ENCODE measurements at places on chromosomes 2 and 18.

DNA sequence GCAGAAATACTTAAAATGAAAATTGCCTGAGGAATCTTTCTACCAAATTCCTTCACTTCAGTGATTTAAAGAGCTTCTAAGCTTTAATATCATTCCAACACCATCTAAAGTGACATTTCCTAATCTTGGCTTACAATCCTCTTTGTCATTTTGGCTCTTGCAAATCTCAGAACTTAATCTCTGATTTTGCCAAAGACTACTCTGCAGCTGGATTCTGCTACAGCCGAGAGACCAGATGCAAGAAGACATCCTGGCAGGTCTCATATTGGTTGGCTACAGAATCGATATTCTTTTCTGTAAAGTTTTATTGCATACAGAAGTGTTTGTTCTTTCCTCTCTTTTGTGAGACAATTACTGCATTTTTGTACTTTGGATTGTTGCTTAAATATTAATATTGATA is 716.5 kb upstream of the LRATD1 start:
- no peak overlapping the region for H3K4me3 ChIP-seq
- DNase-seq = no peak
- H3K4me1 ChIP-seq = no peaks in the 10 kb centered on the region
- no peaks in the 10 kb centered on the region for H3K36me3 ChIP-seq

GRCh38 chr2:240959941-240960308 is 38.5 kb upstream of the SNED1 start:
- no peak for DNase-seq
- H3K36me3 ChIP-seq = no peaks in the 10 kb centered on the region
- no peaks in the 10 kb centered on the region for H3K27me3 ChIP-seq
- H3K4me1 ChIP-seq = no peaks in the 10 kb centered on the region
- H3K4me3 ChIP-seq = no peak overlapping the region

DNA sequence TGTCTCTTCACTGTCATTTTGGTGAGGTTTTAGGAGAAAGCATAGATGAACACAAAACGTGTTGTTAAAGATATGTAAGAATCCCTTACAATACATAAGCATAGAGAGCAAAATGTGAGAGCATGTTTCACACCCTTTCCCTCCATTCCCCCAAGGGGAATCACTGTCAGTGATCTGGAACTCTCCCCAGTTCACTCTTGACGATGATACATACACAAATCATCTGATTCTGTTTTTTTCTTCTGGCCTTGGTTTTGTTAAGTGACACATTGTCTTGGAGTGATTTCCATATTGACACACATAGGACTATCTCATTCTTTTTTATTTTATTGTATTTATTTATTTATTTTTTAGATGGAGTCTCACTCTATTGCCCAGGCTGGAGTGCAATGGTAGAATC is 53.7 kb upstream of the TANC1 start:
- H3K4me3 ChIP-seq = no peak overlapping the region
- H3K36me3 ChIP-seq = no peaks in the 10 kb centered on the region
- H3K4me1 ChIP-seq = no peaks in the 10 kb centered on the region
- no peak for DNase-seq
- no peaks in the 10 kb centered on the region for H3K27me3 ChIP-seq

GRCh38 chr2:26281226-26281625 is 36.5 kb downstream of the HADHB start:
- H3K27me3 ChIP-seq = no peaks in the 10 kb centered on the region
- H3K4me3 ChIP-seq = no peak overlapping the region
- peaks cover 74% of the 10 kb centered on the region for H3K36me3 ChIP-seq
- H3K27ac ChIP-seq = no peak overlapping the region
- no peak for DNase-seq

GRCh38 chr18:12598181-12598930 is 59.6 kb downstream of the SPIRE1 start:
- H3K36me3 ChIP-seq = no peaks in the 10 kb centered on the region
- H3K4me3 ChIP-seq = no peak overlapping the region
- H3K27me3 ChIP-seq = no peaks in the 10 kb centered on the region
- peaks cover 7% of the 10 kb centered on the region for H3K4me1 ChIP-seq
- H3K27ac ChIP-seq = no peak overlapping the region

DNA sequence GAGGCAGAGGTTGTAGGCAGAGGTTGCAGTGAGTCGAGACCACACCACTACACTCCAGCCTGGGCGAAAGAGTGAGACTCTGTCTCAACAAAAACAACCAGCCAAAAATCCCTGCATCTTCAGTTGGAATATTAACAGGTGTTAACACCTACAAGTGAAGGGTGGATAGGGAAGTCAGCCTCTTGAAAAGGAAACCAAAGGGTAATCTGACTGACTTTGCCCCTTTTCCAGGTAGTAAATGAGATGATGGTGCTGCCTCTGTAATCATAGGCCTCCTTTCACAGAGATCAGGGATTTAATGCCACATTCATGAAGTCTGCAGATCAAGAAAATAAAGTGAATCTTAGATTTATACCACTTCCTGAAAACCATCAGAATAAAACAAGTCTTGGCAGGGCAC is 133.6 kb downstream of the GALNT1 start:
- no peaks in the 10 kb centered on the region for H3K27me3 ChIP-seq
- no peak overlapping the region for H3K27ac ChIP-seq
- H3K4me1 ChIP-seq = no peaks in the 10 kb centered on the region
- no peaks in the 10 kb centered on the region for H3K36me3 ChIP-seq
- H3K4me3 ChIP-seq = no peak overlapping the region
- DNase-seq = no peak

GRCh38 chr2:162925595-162925994 is 87.0 kb upstream of the KCNH7 start:
- no peaks in the 10 kb centered on the region for H3K36me3 ChIP-seq
- no peaks in the 10 kb centered on the region for H3K4me1 ChIP-seq
- no peak overlapping the region for H3K4me3 ChIP-seq
- no peaks in the 10 kb centered on the region for H3K27me3 ChIP-seq
- DNase-seq = no peak

- H3K36me3 ChIP-seq = peaks cover 8% of the 10 kb centered on the region
- no peak for DNase-seq
- H3K4me3 ChIP-seq = no peak overlapping the region
- peaks cover 36% of the 10 kb centered on the region for H3K4me1 ChIP-seq
- H3K27me3 ChIP-seq = no peaks in the 10 kb centered on the region
Observed at GRCh38 chr2:74387346-74387745, 7.2 kb upstream of the DCTN1 start.

GRCh38 chr2:120132190-120132589 is 91.0 kb downstream of the TMEM185B start:
- H3K4me3 ChIP-seq = no peak overlapping the region
- no peaks in the 10 kb centered on the region for H3K4me1 ChIP-seq
- no peaks in the 10 kb centered on the region for H3K27me3 ChIP-seq
- DNase-seq = no peak

DNA sequence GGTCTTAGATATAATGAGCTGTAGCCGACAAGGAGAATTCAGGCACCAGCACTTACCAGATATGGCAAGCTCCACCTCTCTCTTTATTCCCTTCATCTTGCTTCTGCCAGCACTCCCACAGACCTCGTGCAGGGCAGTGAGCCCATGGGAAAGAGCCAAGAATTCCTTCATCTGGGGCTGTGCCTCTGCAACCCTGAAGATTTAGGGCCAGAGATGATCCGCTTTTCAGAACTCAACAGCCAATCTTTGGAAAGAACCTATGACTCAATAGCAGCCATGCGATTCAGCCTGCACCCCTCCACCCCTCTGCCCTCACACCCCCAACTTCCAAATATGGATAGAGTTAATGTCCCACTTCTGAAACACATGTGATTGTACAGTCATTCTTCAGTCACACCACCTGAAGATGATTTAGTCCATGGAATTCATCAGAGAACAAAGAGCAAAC is 533.7 kb upstream of the TNP1 start:
- no peaks in the 10 kb centered on the region for H3K36me3 ChIP-seq
- no peaks in the 10 kb centered on the region for H3K27me3 ChIP-seq
- H3K4me3 ChIP-seq = no peak overlapping the region

- no peak overlapping the region for H3K27ac ChIP-seq
- H3K4me3 ChIP-seq = no peak overlapping the region
- no peak for DNase-seq
- H3K36me3 ChIP-seq = no peaks in the 10 kb centered on the region
- no peaks in the 10 kb centered on the region for H3K27me3 ChIP-seq
Observed at GRCh38 chr18:70377317-70377799, 88.5 kb downstream of the SOCS6 start.
